ENCODE measurements at places on chromosomes 11 and 22.
A peak's percentile ranks its signal among the peaks of the same experiment; 100 is the strongest.

DNA sequence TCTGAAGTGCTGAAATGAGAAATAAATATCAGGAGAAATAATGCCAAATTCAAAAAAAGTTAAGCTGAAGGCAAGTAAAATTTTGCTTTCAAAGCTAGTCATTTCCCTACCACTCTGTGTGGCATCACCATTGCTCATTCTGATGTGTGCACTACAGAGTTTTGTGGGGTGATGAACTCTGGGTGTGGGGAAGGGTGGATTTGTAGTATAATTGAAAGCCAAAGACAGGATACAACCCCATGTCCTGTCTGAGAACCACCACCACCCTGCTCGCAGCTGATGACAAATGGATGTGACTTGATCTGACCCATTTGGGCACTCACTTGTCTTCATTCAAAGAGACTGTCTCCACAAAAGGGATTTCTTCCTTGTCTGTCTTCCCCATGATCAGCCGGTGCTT is 19.3 kb upstream of the TMEM9B start:
- no peak for DNase-seq

- peak; percentile 59 for DNase-seq
Observed at GRCh38 chr11:120334894-120335462, 1.2 kb upstream of the ARHGEF12 start.

- peak; percentile 91 for DNase-seq
Observed at GRCh38 chr22:37734964-37735451, 38.2 kb downstream of the TRIOBP start.

DNA sequence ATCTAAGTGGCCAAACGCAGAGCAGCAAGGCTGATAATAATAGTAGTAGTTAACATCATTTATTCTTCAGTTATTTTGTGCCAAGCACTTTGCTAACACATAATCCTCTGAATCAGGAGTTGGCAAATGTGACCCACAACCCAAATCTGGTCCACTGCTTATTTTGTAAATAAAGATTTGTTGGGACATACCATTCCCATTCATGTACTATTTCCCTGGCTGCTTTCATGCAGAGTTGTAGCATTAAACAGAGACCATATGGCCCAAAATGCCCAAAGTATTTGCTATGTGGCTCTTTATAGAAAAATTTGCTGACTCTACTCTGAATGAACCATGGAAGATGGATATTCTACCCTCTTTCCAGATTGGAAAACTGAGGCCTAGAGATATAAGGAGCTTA is 50.3 kb downstream of the COMMD9 start:
- no peak for DNase-seq

GRCh38 chr11:118223570-118223969 is 1.2 kb downstream of the JAML start:
- DNase-seq, result no peak

DNA sequence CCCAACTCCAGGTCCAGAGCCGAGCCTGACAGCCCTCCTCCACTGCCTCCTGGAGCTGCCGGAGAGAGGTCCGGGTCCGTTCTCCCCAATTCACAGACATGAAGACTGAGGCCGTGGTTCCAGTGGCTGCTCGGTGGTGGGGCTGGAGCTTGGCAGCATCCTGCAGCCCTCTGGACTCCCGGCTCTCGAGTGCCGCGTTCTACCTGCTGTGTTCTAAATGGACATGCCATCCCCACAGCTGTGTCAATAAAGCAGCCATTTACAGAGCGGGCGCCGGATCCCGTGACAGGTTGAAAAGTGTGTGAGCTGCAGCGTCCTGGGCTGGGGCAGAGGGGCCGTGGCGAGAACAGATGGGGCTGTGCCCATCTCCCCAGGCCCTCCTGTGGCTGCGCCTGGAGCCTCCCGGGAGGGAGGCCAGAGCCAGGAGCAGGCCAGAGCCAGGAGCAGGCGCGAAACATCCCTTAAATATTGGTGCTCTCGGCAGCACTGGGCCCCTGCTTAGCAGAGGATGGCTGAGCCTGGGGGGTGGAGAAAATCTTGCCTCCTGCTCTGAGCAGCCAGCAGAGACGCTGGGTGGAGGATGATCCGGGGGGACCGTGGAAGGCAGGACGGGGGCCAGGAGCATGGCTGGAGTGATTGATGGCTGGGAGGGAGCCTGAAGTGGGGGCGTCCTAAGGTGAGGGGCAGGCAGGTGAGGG is 46.2 kb downstream of the FLRT1 start:
- no peak for DNase-seq

DNA sequence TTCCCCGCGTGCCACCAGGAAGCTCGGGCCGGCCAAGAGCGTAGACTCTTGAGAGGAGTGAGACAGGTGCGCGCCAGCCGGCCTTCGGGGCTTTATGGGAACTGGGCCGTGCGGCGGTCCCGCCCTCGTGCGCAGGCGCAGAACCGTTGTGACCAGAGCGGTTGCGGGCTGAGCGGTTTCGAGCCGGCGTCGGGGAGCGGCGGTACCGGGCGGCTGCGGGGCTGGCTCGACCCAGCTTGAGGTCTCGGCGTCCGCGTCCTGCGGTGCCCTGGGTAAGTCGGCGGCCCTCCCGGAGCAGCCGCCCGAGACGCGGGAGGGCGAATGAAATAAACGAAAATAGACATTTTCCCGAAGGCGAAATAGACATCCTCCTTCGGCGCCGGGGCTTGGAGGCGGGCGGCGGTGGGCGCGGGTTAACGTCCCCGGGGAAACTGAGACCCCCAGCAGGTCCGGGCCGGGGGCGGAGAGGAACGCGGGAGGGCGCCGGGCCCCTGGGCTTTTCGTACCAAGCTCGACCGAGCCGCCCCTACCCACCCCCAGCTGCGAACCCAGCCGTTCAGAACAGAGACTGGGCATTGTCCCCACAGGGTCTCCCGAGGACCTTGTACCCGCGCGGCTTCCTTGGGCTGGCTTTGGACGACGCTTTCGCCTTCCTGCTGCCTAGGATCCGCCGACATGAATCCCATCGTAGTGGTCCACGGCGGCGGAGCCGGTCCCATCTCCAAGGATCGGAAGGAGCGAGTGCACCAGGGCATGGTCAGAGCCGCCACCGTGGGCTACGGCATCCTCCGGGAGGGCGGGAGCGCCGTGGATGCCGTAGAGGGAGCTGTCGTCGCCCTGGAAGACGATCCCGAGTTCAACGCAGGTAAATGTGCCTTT is at the start of gene ASRGL1:
ASRGL1 (plus strand) TSS at position 146 of the 879 bp plus-strand sequence; CDS start at position 676, 530 bp downstream.
- DNase-seq, result peak; percentile 91

GRCh38 chr11:112455791-112456190 is 195.1 kb upstream of the PLET1 start:
- DNase-seq, result no peak

GRCh38 chr22:21938071-21938822 is 14.4 kb downstream of the PPM1F start:
- peak; percentile 96 for DNase-seq

DNA sequence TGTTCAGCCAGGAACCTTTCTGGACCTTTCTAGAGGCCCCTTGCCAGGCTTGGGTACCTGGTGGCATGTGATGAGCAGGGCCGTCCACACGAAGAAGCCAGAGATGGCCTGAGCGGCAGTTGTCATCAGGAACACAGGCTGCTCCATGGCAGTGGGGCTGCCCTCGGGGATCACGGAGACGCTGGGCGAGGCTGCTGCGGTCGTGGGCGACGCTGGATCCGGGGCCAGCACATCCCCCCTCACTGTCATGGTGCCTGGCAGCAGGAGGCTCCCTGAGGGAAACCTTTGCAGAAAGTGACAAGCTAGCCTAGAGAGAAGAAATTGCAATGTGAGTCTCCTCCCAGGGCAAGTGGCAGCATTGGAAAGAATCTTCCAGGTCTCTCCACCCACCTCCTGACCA is 25.1 kb downstream of the TMEM184B start:
- DNase-seq, result no peak

GRCh38 chr11:62874851-62875250 is 5.8 kb upstream of the SLC3A2 start:
- DNase-seq, result no peak

DNA sequence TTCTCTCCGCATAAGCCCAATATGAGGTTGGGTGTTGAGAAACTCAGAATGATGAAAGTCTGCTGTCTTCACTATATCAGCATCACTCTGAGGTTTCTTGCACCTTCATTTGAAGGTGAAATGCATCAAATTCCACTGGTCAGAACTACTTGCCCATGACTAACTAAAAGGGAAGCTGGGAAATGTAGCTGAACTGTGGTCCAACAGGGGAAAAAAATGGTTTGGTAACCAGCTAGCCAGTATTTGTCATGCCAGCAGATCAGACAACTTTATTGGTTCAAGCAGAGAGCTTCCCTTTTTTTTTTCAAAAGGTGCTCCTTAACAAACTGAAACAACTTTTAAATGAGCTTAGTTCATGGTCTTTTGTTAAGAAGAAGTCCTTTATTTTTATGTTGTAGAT is 14.2 kb upstream of the PIK3C2A start:
- DNase-seq, result no peak

DNA sequence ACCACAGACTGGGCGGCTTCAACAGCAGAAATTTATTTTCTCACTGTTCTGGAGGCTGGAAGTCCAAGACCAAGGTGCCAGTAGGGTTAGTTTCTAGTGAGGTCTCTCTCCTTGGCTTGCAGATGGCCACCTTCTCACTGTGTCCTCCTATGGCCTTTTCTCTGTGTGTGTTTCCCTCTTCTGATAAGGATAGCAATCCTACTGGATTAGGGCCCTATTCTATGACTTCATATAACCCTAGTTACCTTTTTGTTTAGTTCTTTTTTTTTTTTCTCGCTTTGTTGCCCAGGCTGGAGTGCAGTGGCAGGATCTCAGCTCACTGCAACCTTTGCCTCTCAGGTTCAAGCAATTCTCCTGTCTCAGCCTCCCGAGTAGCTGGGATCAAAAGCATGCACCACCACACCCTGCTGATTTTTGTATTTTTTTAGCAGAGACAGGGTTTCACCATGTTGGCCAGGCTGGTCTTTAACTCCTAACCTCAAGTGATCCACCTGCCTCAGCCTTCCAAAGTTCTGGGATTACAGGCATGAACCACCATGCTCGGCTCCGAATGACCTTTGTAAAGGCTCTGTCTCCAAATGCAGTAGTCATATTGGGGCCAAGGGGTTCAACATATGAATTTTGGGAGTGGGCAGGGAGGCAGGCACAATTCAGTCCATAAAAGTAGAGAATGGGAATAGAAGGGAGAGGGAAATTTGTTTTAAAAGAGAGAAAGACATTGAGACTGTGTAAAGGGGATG is 25.5 kb upstream of the NNMT start:
- no peak for DNase-seq

DNA sequence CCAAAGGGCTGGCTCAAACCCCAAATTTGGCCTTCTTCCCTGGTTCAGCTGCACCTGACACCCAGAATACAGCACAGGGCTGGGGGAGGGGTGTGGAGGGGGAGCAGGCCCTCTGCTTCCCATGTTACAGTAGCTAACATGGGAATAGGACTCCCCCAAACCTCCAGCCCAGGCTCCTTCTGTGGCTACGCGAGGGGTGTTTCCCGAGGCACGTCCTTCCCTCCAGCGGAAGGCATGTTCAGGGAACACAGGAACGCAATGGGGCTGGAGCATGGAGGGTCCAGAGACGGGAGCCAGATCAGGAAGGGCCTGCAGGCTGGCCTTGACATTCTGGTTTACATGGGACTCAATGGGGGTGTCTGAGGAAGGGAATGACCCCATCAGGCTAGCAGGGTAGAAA is 11.8 kb upstream of the IGLL1 start:
- DNase-seq, result no peak

- no peak for DNase-seq
Observed at GRCh38 chr22:30033901-30034300, 46.4 kb upstream of the HORMAD2 start.

DNA sequence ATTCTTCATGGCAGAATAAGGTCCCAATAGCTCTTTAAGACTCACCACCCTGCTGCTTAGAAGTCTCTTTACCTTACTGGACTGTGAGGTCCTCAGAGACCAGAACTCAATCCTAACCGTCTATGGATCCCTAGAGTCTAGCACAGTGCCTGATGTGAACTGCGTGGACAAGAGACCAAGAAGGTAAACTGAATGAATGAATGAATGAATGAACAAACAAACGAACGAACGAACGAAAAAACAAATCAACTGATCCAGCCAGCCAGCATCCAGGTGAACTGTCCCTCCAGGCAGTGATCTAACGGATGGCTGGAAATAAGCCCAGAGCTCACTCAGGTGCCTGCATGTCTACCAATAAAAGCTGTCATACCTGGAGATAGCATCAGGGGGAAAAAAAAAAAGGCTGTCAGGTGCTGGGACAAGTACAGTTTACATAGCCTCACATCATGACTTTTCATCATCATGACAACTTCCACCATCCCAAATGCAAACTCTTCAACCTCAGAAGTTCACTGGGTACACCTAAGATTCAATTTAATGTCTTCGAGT is 59.8 kb downstream of the PACSIN2 start:
- no peak for DNase-seq

DNA sequence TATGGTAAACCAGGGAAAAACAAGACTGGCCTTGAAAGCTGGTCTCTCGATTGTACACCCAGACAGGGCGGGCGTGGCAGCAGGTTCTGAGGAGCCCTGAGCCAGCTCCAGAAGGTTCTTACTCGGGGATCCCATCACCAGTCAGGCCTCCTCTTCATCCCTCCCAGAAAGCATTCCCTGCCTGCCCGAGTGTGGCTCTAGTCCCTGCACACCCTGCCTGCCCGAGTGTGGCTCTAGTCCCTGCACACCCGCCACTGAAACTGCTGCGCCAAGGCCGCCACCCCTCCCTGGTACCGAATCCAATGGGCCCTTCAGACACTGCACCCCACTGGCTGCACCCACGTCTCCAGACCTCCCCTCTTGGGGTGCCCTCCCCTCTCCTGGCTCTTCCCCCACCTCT is 30.1 kb downstream of the KIAA0930 start:
- no peak for DNase-seq

- DNase-seq, result no peak
Observed at GRCh38 chr11:125001079-125001778, 47.2 kb downstream of the CCDC15 start.

Data from SK-N-SH (cell line).